Ammon's horn (tissue), 1 donor: ENCODE measurements at places on chromosomes 2 and 18.

DNA sequence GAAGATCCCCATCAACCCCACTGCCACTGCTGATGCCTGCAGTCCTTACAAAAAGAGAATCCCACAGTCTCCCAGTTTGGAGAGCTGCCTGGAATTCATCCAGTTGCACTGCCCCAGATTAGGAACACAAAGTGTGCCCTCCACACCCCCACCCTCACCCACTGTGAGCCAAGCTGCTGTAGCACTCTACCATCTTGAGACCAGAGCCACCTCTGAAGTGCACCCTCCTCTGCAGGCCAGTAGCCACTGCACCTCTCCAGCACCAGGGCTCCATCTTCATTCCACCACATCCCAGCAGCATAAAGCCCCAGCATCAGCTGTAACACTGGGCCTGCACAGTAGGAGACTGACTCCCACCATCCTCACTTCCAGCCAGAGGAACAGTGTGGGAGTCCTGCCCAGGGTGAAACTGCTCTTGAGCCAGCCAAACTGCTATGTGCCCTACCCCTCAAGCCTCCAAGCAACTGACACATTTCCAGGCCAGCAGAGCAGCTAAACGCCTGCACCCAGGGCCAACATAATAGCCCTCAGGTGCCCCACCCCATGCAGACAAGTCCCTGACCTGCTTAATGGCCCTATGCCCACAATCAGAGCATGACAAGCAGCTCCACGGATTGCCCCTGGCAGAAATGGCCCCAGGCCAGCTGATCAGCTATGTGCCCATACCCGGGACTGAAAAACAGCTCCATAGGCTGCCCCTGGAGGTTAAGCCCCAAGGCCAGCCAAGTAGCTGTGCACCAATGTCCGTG lies 206.0 kb downstream of the ATAD2B start:
- DNase-seq: no peak

DNA sequence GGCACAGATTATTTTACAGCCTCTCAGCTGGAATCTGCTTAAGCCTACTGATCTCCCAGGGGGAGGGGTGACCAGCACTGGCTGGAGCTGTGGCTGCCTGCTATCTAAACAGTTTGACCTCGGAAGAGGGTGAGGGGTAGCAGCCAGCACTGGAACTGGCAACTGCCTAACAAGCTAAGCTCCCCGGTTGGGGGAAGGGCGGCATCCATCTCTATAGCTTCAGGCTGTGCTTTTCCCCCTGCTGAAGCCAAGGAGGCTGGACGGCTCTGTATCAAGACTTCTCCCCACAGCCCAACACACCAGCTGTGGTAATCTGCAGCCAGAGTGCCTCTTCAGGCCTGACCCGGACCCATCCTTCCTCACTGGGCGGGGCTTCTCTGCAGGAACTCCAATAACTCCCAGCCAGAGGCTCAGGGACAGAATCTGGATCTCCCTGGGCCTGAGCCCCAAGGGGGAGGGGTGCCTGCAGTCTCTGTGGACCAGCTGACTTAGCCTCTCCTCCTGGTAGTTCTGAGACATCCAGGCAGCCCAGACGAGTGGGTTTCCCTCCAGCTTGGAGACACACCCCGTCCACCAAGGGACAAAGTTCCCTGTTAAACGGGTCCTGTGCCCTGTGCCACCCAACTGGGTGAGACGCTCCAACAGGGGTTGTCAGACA lies 560.2 kb downstream of the LRP1B start:
- no peak for DNase-seq

- DNase-seq: no peak
Measured at GRCh38 chr2:46779447-46779941, 136.1 kb downstream of the MCFD2 start.

GRCh38 chr2:117745537-117745936 lies 69.0 kb upstream of the DDX18 start:
- no peak for DNase-seq

DNA sequence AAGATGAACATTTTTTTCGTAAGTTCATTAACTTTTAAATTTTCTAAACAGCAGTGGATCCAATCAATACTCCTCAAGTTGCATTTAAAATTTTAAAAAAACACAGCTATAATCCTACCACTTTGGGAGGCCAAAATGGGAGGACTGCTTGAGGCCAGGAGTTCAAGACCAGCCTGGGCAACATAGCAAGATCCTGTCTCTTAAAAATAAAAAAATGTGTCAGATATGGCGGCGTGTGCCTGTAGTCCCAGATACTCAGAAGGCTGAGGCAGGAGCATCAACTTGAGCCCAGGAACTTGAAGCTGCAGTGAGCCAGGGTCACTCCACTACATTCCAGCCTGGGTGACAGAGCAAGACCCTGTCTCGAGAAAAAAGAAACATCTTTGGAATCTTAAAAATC lies 59.8 kb upstream of the RNU4ATAC start:
- no peak for DNase-seq

GRCh38 chr2:105140240-105140568 lies 101.3 kb upstream of the GPR45 start:
- DNase-seq: no peak

DNA sequence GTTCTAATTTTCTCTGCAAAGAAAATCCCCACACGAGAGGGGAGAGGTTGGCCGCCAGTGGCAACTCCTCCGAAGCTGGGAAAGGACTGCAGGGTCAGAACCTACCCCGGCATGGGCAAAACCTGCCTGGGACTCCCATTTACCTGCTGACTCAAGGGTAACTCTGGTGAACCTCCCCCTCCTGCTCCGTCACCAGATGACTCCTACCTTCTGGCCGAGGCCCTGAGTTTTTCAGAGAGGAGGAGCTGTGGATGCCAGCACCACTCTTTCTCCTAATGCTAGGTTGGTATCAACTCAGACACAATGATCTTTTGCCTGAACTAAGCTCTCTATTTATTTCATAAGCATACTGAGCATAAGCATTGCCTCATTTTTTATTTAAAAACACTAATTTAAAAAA lies 96.6 kb downstream of the ALPK2 start:
- no peak for DNase-seq

GRCh38 chr18:31649978-31650719 lies 34.2 kb downstream of the B4GALT6 start:
- no peak for DNase-seq

- DNase-seq: no peak
Measured at GRCh38 chr18:58572181-58572580, 56.7 kb downstream of the ALPK2 start.

- no peak for DNase-seq
Measured at GRCh38 chr2:187509667-187510417, 44.4 kb downstream of the TFPI start.

GRCh38 chr2:5521461-5521860 lies 170.7 kb upstream of the SOX11 start:
- no peak for DNase-seq

GRCh38 chr18:2979871-2980790 lies 32.8 kb downstream of the LPIN2 start:
- DNase-seq: no peak

- no peak for DNase-seq
Measured at GRCh38 chr18:6578686-6579085, 150.8 kb upstream of the ARHGAP28 start.
